ENCODE measurements at places on chromosomes 13 and 19. TPM values are rescaled to one million over a fixed set of nuclear protein-coding genes. Genes with fewer than 3 reads are reported as not detected.

KMT2B gene
- 20.2 TPM for total RNA-seq

DNA sequence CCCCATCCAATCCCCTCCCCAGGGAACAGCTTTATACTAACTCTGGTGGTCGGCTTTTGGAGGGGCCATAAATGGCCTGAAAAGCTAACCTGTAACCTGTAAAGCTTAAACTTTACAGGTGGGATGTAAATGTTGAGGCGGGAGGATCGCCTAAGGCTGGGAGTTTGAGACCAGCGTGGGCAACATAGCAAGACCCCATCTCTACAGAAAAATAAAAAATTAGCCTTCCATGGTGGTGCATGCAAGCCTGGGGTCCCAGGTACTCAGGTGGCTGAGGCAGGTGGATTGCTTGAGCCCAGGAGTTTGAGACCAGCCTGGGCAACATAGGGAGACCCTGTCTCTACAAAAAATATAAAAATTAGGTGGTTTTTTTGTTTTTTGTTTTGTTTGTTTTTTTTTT lies 18.5 kb downstream of the CARM1 start:
- DNase-seq = no peak

- no peak for DNase-seq
Measured at GRCh38 chr19:42251572-42252358, 3.2 kb downstream of the ERF start.

- DNase-seq = no peak
Measured at GRCh38 chr19:48946463-48947257, 8.0 kb upstream of the BAX start.

DNA sequence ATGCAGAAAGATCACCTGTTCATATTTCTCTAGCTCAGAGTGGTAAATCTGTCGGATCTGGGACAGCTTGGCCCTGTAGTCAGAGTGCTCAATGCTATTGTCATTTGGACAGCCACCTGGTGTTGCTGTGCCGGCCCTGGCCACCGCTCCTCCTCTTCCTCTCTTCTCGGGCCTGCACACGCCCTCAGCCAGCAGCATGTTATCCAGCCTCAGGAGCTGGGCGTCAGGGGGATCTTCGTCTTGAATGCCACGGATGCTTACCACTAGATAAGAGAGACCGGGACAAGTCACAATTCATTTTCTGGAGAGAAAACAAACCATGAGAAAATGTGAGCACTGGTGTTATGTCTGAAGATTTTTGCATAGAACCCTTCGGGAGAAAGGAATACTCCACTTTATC lies 32.5 kb downstream of the CILP2 start:
- no peak for DNase-seq

DNA sequence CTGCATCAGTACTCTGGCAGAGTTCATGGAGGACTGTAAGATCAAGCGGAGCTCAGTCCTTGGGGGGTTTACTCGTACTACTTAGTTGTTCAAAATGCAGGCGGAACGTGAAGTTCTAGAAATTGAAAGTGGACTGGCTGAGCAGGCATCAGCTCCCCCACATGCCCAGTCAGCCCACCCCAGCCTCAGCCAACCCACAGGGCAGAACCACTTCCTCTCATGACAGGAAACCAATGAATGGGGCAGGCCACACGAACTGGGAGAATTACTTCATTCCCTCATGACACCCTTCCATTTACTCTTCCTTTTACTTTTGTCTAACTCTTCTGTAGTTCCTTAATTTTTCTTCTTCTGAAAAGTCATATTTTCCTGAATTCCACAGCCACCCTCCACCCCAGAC lies 71.9 kb downstream of the FLT1 start:
- DNase-seq = no peak

DNA sequence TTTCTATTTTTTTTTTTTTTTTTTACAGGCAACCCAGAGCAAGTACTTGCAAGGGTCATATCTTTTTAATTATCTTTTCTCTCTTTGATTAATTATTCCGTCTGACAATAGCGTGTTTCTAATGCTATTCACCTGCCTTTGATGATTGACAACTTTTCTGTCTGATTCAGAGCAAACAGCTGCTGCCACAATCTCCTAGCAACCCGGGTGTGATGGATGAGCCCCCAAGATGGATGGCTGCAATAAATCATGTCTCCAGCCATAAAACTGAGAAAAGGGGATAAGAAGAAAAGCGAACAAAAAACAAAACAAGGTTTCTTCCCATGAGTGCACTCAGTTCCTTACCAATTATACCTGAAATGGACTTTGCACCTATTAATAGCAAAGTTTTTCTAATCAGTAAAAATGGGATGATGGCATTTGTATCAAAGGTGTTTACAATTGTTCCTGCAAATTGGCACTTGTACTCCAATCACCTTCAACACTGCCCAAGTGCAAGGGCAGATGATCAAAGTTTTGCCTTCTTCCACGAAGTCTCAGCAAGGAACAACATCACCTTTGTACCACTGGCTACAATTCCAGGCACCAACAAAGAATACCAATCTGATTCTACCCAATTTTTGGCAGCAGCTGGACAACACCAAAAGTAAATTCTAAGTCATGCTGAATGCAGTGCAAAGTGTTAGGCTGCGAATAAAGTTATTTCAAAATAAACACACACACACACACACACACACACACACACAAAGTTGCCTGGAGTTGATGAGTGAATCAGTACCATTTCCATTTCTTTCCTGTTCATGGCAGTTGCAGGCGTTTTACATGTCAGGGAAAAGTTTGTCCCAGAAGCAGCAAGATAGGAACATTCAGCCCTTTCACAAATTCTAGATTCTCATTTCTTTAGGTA lies 12.0 kb downstream of the TSHZ3 start:
- DNase-seq = no peak

Data from epithelial cell of proximal tubule (primary cell).